SJSA1 (cell line): ENCODE measurements at places on chromosomes 11 and 22. TPM values are rescaled to one million over a fixed set of nuclear protein-coding genes. Genes with fewer than 3 reads are reported as not detected.

The OR5P2 gene
- total RNA-seq = 0.16 and 0.37 TPM in 2 replicates

The OR2AT4 gene
- total RNA-seq = not detected in 2 replicates

The OR8B3 gene
- total RNA-seq = not detected in 2 replicates

The OR8G5 gene
- not detected in 2 replicates for total RNA-seq

The PTGDR2 gene
- 1.1 TPM in 1 of 2 replicates, not detected in the other for total RNA-seq

The C11orf91 gene
- not detected in 2 replicates for total RNA-seq

The LRRC4C gene
- total RNA-seq = not detected in 2 replicates

The SORL1 gene
- total RNA-seq = 0.05 TPM in 1 of 2 replicates, not detected in the other

The CD248 gene
- total RNA-seq = 576 and 629 TPM in 2 replicates

GRCh38 chr22:35376728-35377472 is 4.0 kb upstream of the HMOX1 start:
- H3K4me1 ChIP-seq = peaks cover 39% of the 10 kb centered on the region
- peak overlapping the region; percentile 71 for H3K27ac ChIP-seq
- H3K4me3 ChIP-seq = no peak overlapping the region

- H3K27ac ChIP-seq = no peak overlapping the region
- H3K4me3 ChIP-seq = no peak overlapping the region
These were observed 11.3 kb downstream of the LMO1 start for GRCh38 chr11:8252388-8252787.

DNA sequence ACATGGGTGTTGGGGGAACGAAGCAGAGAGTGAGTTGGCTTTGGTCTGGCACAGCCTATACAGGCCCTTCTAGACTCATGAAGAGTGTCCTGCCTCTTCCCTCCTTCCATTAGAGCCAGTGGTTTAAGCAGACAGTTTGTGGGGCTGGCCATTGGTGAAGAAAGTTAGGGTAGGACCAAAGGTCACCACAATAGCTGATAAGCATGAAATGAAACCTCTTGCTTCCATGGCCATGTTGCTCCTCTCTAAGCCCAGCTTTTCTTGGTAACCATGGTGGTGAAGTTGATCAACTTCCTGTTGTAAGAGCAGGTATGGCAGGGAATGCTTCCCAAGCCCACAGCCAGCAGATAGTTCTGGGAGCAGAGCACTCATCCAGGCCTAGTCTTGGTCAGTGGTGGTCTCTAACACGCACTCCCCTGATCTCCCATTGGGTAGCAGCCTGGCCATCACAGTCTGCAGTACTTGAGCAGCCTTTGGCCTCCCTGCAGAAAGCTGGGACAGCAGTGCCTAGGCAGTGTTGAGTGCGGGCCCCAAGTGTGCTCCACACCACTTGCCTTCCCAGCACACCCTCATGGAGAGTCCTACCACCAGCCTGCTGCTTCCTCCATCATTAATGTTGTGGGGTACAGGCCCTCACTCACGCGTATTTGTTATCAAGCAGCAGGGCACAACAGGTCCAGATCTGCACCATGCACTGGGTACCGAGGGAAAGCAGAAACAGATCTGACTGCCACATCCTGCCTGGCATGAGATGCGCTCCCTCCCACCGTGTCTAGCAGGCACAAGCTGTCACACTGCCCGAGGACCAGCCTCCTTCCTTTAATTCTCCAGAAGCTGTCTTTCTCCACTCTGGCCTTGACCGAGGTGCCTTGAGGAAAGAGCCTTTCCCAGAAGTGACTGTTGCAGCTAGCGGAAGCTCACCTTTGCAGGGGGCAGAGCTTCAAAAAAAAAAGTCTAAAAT is 65.8 kb upstream of the SUSD2 start:
- no peak overlapping the region for H3K4me3 ChIP-seq
- DNase-seq = no peak
- H3K4me1 ChIP-seq = no peaks in the 10 kb centered on the region
- H3K27ac ChIP-seq = no peak overlapping the region
- peaks cover 51% of the 10 kb centered on the region for H3K36me3 ChIP-seq

DNA sequence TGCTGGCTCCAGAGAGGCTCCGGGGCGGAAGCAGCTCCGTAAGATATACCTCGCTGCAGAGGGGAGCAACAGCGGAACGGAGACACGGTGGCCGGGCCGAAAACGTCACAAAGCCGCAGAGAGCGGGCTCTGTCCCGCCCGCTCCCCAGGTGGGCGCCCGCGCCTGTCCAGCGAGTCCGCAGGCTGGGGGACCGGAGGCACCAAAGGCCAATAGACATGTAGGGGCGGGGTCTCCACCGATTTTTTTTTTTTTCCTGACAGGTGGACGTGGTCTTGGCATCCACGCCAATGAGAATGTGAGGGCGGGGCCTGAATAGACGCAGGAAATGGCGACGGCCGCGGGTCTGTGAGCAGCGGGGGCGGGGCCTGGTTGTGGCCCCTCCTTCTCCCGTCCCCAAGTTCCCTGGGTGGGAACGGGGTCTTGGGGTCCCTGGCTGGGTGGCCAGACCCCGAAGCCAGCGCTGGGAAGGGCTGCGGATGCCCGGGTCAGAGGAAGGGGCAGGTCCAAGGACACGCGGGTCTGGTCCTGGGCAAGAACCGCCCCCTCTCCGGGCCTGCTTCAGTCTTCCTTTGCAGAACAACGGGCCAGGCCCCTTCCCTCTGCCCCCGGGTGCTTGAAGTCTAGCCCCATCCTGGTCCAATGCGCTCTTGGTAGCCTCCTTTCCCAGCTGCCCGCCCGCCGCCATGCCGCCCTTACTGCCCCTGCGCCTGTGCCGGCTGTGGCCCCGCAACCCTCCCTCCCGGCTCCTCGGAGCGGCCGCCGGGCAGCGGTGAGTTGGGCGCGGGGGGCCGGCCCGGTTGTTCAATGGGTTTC is at the start of gene DNAJC4:
DNAJC4 (plus strand) TSS at position 378 of the 814 bp plus-strand sequence; CDS start at position 685, 307 bp downstream.
- peak within 1 kb of the TSS; percentile 66 for H3K4me3 ChIP-seq
- H3K36me3 ChIP-seq = peaks cover 28% of the 10 kb centered on the region
- peak within 1 kb of the TSS; percentile 35 for H3K27ac ChIP-seq

DNA sequence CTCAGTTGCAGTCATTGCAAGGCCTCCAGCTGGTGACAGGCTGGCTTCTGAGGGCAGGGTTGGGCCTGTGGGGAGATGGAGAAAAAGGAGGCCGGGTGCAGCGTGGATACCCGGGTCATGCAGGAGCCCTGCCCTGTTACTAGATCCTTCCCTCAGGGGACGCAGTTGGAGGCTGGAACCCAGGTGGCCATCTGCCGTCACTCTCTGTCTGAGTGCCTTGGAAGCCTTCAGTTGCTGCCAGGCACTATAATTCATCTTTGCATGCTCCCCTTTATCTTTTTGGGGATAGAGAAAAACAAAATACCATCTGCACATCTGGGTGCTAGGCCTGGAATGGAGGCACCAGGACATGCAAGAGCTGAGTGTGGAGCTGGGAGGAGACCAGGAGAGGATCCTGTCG is 82.7 kb downstream of the TP53I11 start:
- no peaks in the 10 kb centered on the region for H3K27me3 ChIP-seq
- H3K36me3 ChIP-seq = no peaks in the 10 kb centered on the region
- no peak for DNase-seq
- H3K4me3 ChIP-seq = no peak overlapping the region
- no peak overlapping the region for H3K27ac ChIP-seq
- H3K4me1 ChIP-seq = peaks cover 5% of the 10 kb centered on the region

GRCh38 chr22:25645964-25646363 is 81.5 kb downstream of the GRK3 start:
- no peaks in the 10 kb centered on the region for H3K27me3 ChIP-seq
- no peak overlapping the region for H3K27ac ChIP-seq
- peaks cover 8% of the 10 kb centered on the region for H3K4me1 ChIP-seq
- no peaks in the 10 kb centered on the region for H3K36me3 ChIP-seq

DNA sequence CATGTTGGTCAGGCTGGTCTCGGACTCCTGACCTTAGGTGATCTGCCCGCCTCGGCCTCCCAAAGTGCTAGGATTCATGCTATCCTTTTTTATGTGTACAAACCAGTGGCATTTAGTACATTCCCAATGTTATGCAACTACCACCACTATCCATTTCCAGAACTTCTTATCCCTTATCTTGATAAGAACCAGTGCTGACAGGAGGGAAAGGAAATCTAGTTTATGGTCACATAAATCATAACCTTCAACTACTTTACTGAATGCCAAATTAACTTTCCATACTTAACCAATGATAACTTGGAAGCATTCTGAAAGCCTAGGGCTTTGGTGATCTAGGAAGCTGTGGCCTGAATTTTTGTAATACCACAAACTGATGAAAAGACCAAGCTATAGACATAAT is 170.4 kb downstream of the SWAP70 start:
- no peaks in the 10 kb centered on the region for H3K36me3 ChIP-seq
- H3K4me3 ChIP-seq = no peak overlapping the region
- H3K27me3 ChIP-seq = no peaks in the 10 kb centered on the region
- DNase-seq = no peak
- peaks cover 4% of the 10 kb centered on the region; the same call in 1 of the 2 replicates for H3K4me1 ChIP-seq

GRCh38 chr11:108565653-108566052 is 27.9 kb downstream of the EXPH5 start:
- DNase-seq = no peak
- H3K4me3 ChIP-seq = no peak overlapping the region

DNA sequence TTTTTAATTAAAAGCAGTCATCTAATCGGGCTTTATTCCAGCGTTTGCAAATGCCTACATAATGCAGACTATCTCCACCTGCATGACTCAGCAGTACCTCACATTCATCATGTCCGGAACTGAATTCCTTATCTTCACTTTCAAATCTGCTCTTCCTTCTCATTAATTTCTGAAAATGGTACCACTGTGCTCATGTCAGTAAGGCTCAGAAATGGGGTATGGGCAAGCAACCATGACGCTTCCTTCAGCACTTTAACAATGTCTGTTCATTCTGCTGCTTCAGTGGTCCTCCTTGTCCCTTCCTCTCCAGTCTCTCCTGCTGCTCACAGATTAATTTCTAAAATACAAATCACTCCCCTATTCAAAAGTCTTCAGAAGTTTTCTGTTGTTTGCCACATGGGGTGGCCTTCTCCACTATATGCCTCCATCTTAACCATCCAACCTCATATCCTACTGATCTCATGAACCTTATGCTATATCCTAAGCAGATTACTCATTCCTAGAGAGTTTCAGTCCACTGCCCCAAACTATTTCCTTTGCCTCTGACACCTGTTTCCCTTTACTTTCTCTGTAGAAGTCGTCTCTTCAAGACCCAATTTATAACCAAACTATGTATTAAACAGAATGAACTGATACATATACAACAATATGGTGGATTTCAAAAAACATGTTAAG is 7.0 kb downstream of the GTF2H1 start:
- peaks cover 94% of the 10 kb centered on the region for H3K36me3 ChIP-seq
- H3K27ac ChIP-seq = no peak overlapping the region
- no peaks in the 10 kb centered on the region for H3K27me3 ChIP-seq
